CD8-positive, alpha-beta memory T cell (primary cell): ENCODE measurements at places on chromosomes 11 and 22.

DNA sequence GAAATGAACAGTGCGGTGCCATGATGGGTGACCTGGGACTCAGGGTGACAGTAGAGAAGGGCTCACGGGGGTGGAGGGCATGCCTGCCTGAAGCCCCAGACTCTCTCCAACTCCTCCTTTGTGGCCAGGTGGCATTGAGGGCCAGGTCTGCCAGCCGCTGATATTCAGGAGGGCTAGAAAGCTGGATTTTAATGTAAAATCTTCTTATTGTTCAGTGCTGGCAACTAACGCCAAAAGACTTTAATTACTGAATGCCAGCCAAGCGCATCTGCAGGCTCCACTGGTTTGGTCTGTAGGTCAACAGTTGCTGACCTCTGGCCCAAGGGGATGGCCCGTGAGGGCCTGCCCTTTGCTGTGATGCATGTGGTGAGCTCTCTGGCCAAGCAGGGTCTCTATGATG, 10.3 kb downstream of the MRGPRG start:
- no peak for DNase-seq

DNA sequence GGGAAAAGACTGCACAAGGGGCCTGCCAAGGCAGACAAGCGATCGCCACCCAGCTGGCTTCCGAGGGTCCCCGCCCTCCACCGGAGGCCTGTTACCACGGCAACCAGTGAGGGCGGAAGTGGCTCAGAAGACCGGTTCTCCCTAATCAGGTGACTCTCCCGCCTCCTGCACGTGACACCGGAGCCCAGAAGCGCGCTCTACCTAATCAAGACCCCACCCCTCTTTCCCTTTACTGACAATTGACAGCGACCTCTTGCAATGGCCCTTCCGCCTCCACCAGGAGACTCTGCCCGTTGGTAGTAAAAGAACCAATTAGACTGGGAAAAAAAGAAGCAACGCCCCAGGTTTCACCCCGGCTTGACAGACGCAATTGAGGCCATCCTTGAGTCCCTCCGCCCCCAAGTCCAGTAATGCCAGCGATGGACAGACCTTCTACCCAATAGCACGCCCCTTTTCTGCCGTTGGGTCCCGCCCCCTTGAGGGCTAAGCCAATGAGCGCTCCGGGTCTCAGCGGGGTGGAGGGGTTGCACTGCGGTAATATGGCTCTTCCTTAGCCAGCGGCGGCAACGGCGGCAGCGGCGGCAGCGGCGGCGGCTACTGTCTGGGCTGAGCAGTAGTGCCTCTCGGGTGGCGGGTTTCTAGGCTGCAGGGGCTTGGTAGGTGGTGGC, at the start of gene UVRAG:
TSS of gene UVRAG (plus strand) at position 534 of the 668 bp plus-strand sequence. CDS start 198 bp downstream, outside the sequence.
- DNase-seq, result peak; percentile 99

DNA sequence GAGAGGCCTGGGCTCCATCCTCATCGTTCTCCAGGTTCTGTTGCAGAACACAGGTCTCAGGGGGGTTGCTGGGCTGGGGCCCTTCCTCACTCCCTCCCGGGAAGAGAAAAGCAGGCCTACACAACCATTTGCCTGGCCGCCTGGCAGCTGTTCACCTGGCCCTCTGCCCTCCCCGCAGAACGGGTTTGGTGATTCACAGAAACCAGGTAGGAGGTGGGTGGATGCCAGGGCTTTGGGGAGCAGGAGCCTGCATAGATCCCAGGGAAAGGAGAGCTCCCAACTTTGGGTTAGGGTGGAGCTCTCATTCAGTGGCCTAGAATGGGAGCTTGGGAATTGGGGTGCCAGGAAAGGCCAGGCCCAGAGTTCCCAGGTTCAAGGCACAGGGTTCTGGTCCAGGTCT, 995 bp downstream of the TMEM134 start:
- no peak for DNase-seq

DNA sequence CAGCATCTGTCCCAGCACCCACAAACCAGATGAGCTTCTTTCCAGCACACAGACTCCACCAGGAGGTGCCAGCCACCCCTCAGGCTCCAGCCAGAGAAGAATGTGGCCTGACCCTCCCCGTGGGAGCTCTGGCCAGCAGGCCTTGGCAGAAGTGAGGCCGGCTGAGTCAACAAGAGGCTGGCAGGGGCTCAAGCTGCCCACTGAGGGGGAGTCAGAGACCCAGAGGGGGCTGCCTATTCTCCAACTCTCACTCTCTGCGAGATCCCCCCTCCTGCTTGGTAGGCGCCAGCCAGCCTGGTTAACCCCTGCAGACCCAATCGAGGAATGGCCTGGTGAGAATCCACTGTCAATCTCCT, 10.6 kb upstream of the CDC42EP1 start:
- DNase-seq, result no peak

DNA sequence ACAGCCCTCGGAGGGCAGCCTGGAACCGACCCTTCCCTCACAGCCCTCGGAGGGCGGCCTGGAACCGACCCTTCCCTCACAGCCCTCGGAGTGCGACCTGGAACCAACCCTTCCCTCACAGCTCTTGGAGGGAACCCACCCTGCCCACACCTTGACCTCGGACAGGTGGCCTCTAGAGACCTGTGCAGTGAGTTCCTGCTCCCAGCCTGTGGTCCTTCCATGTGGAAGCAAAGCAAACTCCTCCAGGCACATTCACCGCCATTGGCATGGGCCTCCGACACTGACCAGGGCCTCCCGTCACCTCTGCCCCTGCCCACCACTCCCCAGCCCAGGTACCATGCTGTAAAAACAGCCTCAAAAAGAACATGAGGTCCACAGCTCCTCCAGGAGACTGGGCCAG, 272.1 kb downstream of the BRD1 start:
- no peak for DNase-seq

DNA sequence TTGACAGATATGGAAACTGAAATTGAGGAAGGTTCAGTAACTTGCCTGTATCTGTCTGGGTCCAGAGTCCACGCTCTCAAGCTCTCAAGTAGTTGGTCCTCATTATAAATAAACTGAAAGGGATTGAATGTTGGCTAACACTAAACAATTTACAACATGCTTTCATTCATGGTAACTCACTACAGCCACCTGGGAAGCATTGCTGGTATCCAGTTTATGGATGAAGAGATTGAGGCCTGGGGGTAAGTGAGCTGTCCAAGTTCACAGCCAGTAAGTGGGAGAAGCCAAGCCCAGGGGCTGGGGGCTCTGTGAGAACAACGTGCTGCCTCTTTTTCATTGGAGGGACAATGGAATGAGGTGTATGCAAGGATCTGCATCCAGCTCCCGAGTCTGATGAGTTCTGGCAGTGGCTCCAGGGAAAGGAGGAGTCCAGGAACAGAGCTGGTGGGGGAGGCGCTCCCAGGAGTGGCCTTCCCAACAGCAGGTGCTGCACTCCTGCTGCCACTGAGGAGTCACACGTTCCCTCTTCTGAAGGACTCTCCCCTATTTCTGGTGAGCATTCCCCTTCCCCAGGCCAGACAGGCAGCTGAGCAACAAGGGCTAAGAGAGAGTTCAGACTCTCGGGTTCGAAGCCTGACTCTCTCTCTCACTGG, 175.8 kb downstream of the CSNK2A3 start:
- DNase-seq, result no peak

- DNase-seq, result no peak
Measured at GRCh38 chr22:44669561-44669976, 32.4 kb upstream of the PRR5 start.

- DNase-seq, result no peak
Measured at GRCh38 chr11:65419772-65420481, 2.7 kb upstream of the NEAT1 start.

GRCh38 chr11:47233051-47233450, 15.6 kb downstream of the ACP2 start:
- DNase-seq, result no peak

DNA sequence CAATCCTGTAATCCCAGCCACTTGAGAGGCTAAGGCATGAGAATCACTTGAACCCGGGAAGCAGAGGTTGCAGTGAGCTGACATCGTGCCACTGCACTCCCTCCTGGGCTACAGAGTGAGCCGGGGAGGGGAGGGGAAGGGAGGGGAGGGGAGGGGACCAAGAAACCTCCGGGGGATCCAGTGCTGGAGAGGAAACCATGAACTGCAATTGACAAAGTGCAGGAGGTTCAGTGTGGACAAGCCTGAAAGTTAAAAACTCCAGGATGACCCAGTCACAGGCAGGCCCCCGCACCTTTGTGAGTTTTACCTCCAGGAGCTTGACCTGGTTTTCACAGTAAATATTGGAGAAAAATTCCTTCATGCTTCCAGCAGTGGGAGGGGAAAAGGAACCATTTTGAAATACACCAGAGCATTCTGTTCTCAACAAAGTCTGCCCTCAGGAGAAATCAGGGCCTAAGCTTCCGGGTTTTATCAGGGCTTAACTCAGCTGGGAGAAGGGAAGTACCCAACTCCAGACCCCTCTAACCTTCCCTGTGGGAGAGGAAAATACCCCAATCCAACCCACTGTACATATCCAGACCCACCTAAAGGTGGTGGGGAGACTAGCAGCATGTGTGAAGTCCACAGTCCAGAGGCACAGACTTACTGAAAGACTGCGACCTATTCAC, 15.5 kb upstream of the ZFTA start:
- no peak for DNase-seq

GRCh38 chr11:71322861-71323582, 70.6 kb upstream of the SHANK2 start:
- DNase-seq, result no peak

DNA sequence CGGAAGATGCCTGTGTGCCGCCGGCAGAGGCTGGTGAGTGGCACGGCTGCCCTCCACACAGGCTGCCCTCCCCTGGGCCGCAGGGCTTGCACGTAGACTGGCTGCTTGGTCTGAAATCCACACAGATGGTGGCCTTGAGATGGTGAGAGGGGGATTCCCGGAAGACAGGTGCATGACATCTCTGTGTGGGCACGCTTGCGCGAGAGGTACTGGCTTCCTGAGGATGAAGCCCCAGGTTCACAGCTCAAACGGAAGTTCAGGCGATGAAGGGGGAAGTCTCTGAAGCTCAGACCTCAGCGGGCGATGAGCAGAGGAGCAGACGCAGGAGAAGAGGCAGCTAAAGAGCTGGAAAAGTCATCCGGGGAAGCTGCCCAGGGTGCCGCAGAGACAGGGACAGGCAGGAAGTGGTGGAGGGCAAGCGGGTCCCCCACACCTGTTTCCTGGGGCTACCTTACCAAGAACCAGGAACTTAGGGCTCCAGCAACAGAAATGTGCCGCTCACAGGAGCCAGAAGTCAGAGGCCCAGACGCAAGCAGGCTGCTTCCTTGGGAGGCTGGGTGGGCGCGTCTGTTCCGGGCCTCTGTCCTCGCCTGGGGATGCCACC, 7.2 kb downstream of the CRELD2 start:
- DNase-seq, result peak; percentile 82

DNA sequence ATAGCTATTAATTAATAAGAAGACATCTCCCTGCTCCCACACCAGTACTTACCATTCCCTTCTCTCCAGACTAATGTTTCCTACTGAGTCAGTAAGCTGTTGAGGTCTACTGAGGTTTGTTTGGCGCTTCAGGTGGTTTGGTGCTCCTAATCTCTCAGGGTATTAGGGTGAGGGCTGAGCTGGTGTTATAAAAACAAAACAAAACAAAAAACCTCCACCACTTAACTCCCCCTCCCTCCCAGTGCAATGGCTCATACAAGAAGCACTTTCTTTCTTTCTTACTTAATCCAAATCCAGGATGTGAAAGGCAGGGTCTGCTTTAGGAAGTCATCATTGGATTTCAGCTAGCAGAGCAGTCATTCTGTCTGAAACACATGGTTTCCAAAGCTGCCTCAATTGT, 15.3 kb downstream of the CSTPP1 start:
- no peak for DNase-seq

- DNase-seq, result no peak
Measured at GRCh38 chr11:69483691-69484426, 2.4 kb downstream of the LINC01488 start.

DNA sequence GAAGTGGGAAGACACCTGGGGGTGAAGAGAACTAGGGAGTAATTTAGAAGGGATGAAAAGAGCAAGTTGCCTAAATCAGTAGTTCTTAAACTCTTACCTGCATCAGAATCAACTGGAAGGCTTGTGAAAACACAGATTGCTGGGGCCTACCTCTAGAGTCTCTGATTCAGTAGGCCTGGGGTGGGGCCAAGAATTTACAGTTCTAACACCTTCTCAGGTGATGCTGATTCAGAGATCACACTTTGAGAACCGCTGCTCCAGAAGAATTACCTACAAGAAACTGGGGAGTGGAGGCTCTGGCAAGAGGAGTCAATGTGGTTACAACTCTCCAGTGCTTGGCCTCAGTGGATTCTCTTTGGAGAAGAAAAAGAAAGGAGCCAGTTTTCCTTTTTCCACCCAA, 128.7 kb downstream of the C11orf58 start:
- no peak for DNase-seq

DNA sequence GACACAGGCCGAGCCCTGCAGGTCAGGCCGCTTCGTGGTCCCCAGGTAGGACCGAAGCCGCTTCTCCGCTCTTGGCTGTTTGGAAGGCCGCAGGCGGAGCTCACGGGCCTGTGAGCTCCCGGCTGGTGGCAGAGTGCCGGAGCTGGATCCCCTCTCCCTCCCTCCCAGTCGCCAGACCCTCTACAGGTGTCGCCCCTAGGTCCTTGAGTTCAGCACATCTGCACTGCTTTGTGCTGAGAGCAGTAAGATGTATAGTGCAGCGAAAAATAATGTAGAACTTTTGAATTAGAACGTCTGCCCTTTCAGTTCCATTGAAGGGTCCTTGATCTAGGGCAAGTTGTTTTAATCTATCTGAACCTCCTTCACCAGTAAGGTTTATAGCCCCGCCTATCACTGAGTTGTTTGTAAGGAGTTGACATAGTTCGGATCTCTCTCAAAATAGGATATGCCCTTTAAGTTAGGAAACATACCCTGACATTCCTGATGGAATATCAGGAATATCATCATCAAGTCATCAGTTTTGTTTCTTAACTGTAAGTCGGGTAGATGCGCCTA, 419 bp downstream of the ANKRD49 start:
- no peak for DNase-seq

DNA sequence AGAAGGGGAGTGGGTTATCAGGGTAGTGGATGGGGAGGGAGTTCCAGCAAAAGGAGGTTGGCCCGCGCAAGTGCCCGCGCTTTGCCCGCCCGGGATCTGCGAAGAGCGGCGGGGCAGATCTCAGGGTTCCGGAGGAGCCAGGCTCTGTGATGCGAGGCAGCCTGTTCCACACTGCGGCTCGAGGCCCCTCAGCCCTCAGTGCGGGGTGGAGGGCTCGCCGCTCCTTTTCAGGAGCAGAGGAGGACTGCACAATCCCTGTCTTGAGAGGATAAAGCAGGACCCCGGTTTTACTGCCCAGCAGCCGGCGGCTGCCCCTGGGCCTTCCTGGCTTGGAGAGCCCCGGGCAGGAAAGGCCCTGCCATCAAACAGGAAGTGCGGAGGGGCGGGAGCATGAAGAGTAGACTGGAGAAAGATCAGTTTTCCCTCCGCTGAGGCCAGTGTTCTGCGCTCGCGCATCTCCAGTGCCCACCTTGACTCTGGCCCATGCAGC, 6.2 kb downstream of the SLC6A5 start:
- no peak for DNase-seq

DNA sequence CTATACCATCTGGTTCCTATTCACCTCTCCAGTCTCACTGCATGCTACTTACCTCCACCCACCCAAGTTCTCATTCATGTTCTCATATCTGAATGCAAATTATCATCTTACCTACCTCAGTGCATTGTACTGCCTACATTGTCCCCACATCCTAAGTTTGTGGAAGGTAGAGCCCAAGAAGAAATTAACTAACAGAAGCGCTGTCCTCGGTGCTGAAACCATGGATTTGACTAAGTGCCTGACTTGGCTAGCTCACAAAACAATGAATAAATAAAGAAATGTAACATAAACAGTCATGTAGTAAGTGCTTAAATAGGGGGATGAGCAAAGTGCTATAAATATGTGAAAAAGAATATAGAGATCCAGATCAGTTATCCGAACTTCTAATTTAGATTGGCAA, 63.2 kb downstream of the GRIA4 start:
- DNase-seq, result no peak
